Stimulated activated CD4-positive, alpha-beta T cell treated with anti-CD3 and anti-CD28 coated beads, Interleukin-1b, Interleukin-23, amount 100 ng/mL, for 1 hour (primary cell): ENCODE measurements at places on chromosomes 13 and 19.

GRCh38 chr19:7460562-7460966, 28.3 kb downstream of the PEX11G start:
- no peak for DNase-seq

- DNase-seq, result no peak
These were observed 36.4 kb upstream of the IGFL4 start for GRCh38 chr19:46076951-46077814.

DNA sequence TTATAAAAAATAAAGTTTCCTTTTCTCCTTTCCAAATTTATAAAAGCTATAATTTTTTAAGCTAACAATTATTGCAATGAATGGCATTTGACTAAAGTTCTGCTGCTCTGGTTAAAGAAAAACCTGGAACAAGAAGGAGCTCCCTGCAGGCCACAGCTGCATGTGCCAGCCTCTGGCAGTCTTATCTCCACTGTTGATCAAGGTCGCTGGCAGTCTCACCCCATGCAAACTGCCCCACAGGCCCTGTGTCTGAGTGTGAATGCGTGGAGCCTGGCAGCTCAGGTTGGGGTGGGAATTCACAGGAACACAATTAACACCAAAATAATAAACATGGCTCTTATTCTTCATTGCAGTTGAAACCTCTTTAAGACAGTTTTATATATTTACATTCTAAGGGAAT, 30.2 kb upstream of the FREM2 start:
- no peak for DNase-seq

DNA sequence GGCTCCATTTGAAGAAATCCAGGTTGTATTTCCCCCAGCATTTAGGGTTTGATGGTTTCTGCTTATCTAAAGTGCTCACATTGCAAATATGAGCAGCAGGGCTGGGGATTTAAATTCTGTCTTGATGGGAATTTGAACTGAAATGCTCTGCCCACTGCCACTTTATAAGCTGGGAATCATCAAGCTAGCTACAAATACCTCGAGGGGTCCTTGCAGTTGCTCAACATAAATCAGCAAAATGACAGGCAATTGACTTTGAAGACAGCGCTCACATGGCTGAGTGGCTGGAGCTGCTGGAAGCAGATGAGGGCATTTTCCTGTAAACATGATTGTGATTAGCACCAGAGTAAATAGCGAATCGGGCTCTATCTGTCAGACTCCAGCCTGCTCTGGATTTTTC, 39.4 kb upstream of the MEDAG start:
- DNase-seq, result no peak

- no peak for DNase-seq
These were observed 131.3 kb downstream of the CYSLTR2 start for GRCh38 chr13:48784916-48785548.

GRCh38 chr19:23409392-23410048, 14.2 kb upstream of the ZNF91 start:
- DNase-seq, result no peak

- DNase-seq, result no peak
These were observed 955.9 kb downstream of the SLITRK6 start for GRCh38 chr13:84843368-84843767.
